ENCODE measurements at places on chromosomes 1 and 21. TPM values are rescaled to one million over a fixed set of nuclear protein-coding genes. Genes with fewer than 3 reads are reported as not detected.

The GPA33 gene
- total RNA-seq = not detected

The ANGPTL1 gene
- total RNA-seq = 8.1 TPM

The S100PBP gene
- total RNA-seq = 29.9 TPM

The PTGFR gene
- 68.3 TPM for total RNA-seq

The LAPTM5 gene
- not detected for total RNA-seq

The SHC1 gene
- 189 TPM for total RNA-seq

The DYNLT4 gene
- not detected for total RNA-seq

The TMEM51 gene
- total RNA-seq = 8.3 TPM

The HFM1 gene
- 0.17 TPM for total RNA-seq

The PROX1 gene
- total RNA-seq = under 0.01 TPM

The GNAT2 gene
- 0.17 TPM for total RNA-seq

The HEYL gene
- total RNA-seq = not detected

The CENPF gene
- total RNA-seq = 3.8 TPM

The CENPS gene
- total RNA-seq = 10.6 TPM

The SLC44A3 gene
- total RNA-seq = 3.1 TPM

The GJA9 gene
- total RNA-seq = not detected
